ENCODE measurements at places on chromosomes 5 and 9. TPM values are rescaled to one million over a fixed set of nuclear protein-coding genes. Genes with fewer than 3 reads are reported as not detected.

TXNDC8 gene
- not detected for total RNA-seq

PKD2L2 gene
- not detected for total RNA-seq

FTMT gene
- not detected for total RNA-seq

TMCO6 gene
- total RNA-seq, result 8.0 TPM

ZNF883 gene
- total RNA-seq, result 3.3 TPM

FREM1 gene
- total RNA-seq, result 0.39 TPM

LRRC19 gene
- total RNA-seq, result not detected

COL15A1 gene
- 229 TPM for total RNA-seq

PNPLA7 gene
- 2.0 TPM for total RNA-seq

ZNF300 gene
- total RNA-seq, result 3.9 TPM

MOB3B gene
- 0.17 TPM for total RNA-seq

IL9 gene
- not detected for total RNA-seq

C5orf46 gene
- total RNA-seq, result 12.3 TPM

IFNA13 gene
- total RNA-seq, result not detected

FRMPD1 gene
- not detected for total RNA-seq

MSH3 gene
- total RNA-seq, result 16.7 TPM

RORB gene
- 0.50 TPM for total RNA-seq

CDC20B gene
- total RNA-seq, result 0.07 TPM

TRIM36 gene
- 0.13 TPM for total RNA-seq

FAM169A gene
- total RNA-seq, result 0.13 TPM

FOXI1 gene
- total RNA-seq, result not detected

PTGER4 gene
- total RNA-seq, result 25.0 TPM

IL3 gene
- not detected for total RNA-seq

ACTBL2 gene
- total RNA-seq, result 0.03 TPM

PCDHGA5 gene
- 2.3 TPM for total RNA-seq
